ENCODE measurements at places on chromosomes 12 and 14.

GRCh38 chr12:6219980-6220379, 19.8 kb downstream of the CD9 start:
- no peak for DNase-seq

- DNase-seq, result peak; percentile 25
Measured at GRCh38 chr12:53766881-53767280, 15.1 kb upstream of the CISTR start.

GRCh38 chr14:20468764-20469241, 403 bp upstream of the PNP start:
- DNase-seq, result no peak

- peak; percentile 17 for DNase-seq
Measured at GRCh38 chr12:117188961-117189724, 1.1 kb downstream of the FBXO21 start.

- DNase-seq, result peak; percentile 93
Measured at GRCh38 chr14:75877292-75877691, 104.5 kb downstream of the TGFB3 start.

DNA sequence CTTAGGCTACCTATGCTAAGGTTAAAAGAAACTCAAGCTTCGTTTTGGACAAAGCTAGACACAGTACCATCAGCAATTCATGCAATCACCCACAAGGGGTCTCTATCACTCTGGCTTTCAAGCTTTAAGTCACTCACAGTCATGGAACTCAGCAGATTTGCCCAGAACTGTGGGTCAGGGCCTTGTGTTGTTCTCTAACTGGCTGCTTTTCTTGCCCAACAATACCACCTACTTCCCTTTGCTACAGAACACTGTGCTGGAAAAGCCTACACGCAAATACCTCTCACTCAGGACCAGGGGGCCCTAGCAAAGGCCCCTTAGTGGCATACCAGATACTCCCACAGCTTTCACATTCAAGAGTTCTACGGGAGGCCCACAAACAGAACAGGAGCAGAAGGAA, 9.1 kb downstream of the NEMP1 start:
- peak; percentile 78 for DNase-seq

All from brain microvascular endothelial cell (primary cell).